ENCODE measurements at places on chromosomes 13 and 19.
A peak's percentile ranks its signal among the peaks of the same experiment; 100 is the strongest.

DNA sequence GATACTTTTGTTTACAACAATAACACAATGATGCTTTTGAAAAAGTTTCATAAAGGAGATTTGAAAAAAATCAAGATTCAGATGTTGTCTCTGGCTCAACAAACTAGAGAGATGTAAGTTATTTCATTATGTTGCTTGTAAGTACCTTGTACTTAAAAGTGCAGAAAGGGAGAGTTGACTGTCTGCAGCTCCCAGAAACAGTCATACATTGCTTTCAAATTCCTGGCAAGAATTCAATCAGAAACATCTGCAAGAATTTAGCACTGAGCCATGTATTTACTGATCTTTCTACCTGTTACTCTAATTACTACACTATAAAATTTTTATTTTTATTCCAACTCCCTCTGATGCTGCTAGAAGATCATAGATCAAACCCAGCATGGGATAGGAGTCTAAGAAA lies 1261.3 kb upstream of the SPRY2 start:
- no peak for DNase-seq

DNA sequence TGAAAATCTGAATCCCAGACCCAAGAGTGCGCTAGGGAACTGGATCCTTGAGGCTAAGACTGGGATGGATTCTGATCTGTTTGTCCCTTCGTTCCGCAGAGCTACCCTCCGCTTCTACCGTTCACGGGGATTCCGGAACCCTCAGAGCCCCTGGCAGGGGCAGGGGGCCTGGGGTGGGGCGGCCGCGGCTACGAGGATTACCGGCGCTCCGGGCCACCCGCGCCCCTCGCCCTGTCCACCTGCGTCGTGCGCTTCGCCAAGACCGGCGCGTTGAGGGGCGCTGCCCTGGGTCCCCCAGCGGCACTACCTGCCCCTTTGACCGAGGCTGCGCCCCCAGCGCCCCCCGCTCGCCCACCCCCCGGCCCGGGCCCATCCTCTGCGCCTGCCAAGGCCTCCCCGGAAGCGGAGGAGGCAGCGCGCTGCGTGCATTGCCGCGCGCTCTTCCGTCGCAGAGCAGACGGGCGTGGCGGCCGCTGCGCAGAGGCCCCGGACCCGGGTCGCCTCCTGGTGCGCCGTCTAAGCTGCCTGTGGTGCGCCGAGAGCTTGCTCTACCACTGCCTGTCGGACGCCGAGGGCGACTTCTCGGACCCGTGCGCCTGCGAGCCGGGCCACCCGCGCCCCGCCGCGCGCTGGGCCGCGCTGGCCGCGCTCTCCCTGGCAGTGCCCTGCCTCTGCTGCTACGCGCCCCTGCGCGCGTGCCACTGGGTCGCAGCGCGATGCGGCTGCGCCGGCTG lies 7.1 kb downstream of the SPRED3 start:
- no peak for DNase-seq

GRCh38 chr19:17749912-17750317 lies 1.4 kb upstream of the FCHO1 start:
- no peak for DNase-seq

GRCh38 chr13:43408274-43408673 lies 378.5 kb downstream of the ENOX1 start:
- no peak for DNase-seq

DNA sequence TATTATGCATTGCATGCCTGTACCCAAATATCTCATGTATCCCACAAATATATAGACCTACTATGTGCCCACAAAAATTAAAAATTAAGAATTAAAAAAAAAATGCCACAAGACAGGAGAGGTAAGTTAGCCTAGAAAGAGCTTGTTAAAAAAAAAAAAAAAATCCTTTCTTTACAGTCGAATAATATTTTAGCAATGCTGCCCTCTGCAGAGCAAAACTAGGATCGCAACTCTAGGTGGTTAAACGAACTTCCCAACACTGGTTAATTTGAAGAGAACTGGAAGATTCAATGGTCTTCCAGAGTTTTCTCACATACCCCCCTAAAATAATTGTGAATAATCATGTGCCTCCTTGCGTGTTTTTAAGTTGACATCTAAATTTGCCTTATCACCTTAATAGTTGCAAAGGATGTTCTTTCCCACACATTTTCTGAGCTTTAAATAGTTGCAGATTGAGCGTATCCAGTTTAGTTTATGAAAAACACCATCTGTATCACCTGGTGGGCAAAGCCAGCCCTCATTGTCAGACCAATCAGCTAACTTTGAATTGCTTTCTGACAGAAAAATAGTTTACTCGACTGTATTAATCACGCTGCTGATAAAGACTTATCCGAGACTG lies 47.4 kb upstream of the RCBTB2 start:
- DNase-seq: peak; percentile 56

GRCh38 chr19:29672319-29672932 lies 7.2 kb downstream of the PLEKHF1 start:
- DNase-seq: no peak

All from right renal cortex interstitium (tissue), 3 donors.